ENCODE measurements at places on chromosomes 16 and 17.

GRCh38 chr16:27448532-27449433 lies 46.8 kb downstream of the IL21R start:
- no peak for DNase-seq

DNA sequence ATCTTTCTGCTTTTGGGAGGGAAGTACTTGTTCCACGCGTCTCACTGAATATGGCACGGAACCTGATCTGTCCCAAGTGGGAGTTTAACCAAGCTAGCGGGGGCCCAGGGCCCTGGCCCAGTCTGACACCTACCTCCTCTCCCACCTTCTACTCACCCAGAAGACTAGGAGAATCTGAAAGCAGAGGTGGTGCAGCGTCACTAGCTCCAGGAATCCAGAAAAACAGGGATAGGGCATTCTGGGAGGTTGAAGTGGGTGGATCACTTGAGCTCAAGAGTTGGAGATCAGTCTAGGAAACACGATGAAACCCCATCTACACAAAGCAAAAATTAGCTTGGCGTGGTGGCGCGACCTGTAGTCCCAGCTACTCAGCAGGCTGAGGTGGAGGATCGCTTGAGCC lies 163.5 kb upstream of the ZNF267 start:
- DNase-seq, result no peak

DNA sequence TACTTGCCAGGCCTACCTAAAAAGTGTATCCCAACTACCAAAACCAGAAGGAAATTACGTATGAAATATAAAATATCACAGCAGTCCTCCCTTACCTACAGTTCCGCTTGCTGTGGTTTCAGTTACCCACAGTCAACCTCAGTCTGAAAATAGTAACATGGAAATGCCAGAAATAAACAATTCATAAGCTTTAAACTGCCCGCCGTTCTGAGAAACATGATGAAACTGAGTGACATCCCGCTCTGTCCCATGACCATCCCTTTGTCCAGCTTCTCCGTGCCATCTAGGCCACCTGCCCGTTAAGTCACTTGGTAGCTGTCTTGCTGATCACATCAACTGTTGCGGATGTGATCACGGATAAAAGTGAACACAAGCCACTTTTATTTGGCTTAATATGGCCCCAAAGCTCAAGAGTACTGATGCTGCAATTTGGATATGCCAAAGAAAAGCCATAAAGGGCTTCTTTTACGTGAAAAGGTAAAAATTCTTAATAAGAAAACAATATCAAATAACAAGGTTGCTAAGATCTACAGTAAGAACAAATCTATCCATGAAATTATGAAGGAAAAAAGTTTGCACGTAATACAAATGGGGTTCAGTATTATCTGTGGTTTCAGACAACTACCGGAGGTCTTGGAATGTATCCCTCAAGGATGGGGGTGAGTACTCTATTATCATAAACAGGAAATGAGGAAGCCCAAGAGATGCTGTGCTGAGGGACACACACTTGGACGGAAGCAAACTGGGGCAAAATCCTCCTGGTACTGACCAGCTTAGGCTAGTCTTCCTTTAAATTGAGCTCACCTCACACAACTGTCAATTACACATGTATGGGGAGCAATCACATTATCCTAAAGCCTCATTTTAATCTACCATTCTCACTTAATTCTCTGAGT lies 8.2 kb downstream of the USP22 start:
- no peak for DNase-seq

DNA sequence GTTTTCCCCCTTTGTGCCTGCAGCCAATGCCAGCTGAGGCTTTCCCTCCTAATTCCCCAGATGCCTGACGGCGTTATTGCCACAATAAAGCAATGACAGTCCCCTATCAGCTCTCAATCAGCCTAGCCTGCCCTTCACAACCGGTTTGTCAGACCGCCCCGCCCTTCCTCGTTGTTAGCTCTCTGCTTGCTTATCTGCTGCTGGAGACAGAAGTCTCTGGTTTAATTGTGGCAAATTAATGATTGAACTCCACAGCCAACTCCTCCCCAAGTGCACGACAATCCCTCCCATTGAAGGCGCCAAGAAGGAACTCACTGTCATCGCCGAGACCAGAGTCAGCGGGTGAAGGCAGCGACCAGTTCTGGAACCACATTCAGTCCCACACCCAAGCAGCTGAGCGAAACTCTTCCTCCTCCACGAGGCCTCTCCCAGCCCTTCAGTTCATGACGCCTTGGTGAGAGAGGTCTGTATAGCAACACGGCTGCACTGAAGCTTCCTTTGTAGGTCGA lies 474.4 kb downstream of the SLC39A11 start:
- peak; percentile 10 for DNase-seq

DNA sequence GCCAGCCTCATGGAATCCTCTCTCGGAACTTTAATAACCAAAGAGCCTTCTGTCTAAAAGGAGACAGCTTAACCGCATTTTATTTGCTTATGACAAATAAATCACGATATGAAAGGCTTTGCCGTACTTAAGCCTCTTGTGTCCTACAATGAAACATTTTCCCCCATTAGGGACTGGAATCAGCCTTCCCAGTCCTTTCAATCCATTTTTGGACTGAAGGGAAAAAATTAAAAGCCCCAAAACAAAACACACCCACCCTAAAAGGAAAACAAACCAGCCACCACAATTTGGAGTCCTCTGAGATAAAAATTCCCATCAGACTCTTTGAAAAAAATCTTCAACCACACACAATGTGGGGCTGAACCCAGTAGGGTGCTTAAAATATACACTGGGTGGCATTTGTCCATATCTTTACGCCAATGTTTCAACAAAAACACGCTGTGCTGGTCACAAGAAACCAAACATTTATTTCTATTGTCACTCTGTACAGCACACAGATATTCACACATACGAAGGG lies 3.0 kb downstream of the HOXB4 start:
- no peak for DNase-seq

- DNase-seq, result peak; percentile 74
These were observed 14.7 kb downstream of the RARA start for GRCh38 chr17:40323391-40324381.

DNA sequence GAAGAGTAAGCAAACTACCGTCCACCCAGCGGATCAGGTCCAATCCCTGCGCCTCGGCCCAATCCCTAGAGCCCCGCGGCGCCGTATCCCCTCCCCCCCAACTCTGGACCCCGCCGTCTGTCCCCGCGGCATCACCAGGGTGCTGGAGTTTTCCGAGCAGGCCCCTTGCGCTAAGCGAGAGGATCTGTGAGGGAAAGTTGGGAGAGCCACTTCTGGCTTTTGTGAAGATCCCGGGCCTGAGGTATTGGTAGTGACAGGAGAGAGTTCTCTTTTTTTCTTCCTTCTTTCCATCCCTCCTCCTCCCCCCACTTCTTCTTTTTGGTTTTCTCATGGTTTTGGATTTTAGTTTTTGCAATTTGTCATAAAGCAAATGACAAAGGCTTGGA lies 3.5 kb upstream of the DLX4 start:
- DNase-seq, result no peak

DNA sequence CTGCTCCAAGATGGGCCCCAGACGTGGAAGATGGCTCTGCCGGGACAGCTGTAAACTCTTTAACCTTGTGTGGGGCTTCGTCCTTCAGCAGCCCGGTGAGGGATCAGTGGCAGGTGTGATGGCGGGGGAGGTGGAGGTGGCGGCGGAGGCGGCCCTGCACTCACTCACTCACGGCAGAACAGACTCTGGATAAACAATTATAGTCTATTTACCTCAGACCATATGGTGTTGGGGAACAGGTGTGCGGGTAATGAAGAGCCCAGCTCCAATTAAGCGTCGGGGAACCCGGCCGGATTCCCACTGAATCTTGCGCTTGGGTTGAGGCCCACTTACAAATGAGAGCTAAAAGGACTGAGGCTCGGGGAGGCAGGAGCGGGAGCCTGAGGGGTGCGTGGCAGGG lies 104.3 kb upstream of the SDK2 start:
- DNase-seq, result no peak

- no peak for DNase-seq
These were observed 64.8 kb upstream of the KIFC3 start for GRCh38 chr16:57867000-57867561.

GRCh38 chr17:78357672-78358537 lies 2.0 kb downstream of the SOCS3 start:
- no peak for DNase-seq

DNA sequence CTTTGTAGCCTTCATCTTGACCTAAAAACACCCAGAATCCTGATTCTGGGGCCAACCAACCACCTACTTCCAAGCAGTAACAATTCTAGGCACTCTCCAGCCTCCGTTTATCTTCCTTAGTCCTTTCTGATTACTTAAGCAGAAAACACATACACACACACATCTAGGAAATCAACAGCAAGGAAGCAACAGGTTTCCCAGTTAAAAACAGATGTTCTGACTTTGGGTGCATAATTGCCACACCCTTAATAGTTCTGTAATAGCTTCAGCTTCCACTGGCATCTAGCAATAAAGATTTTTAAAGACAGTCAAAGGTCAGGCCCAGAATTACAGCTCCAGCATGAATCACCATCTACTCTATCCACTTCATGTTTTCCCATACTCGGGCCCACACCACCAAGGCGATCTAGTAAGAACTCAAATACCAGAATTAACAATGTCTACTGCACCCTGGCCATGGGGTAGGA lies 2.6 kb downstream of the ARHGAP17 start:
- DNase-seq, result no peak

GRCh38 chr16:22098405-22099255 lies 6.3 kb downstream of the VWA3A start:
- no peak for DNase-seq

- DNase-seq, result no peak
These were observed 21.1 kb downstream of the NGFR start for GRCh38 chr17:49516180-49516579.

GRCh38 chr17:28982131-28982793 lies 23.6 kb downstream of the SEZ6 start:
- peak; percentile 31 for DNase-seq

DNA sequence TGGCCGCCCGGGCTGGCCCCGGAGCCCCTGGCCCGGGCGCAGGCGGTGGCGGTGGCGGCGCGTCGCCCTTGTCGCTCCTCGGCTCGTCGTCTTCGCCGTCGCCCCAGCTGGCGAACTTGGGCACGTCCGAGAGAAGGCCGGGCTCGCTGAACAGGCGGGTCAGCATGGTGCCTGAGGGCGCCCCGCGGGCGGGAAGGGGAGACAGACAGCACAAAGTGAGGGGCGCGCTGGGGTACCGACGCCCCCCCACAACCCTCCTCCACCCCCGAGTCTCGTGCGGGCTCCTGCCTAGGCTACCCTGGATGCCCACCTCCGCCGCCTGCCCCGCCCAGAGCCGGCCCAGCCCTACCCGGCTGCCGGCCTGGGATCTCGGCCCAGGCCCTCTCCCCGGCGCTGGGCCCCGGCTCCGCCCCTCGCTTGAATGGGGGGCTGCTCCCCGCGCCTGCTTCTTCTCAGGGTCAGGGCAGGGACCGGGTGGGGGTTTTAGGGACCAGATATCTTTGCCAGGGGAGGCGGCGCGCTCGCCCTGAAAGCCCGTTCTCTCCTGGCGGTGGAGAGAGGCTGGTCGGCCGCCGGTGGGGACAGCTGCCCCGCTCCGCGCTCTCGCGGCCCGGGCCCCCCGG lies 1.2 kb downstream of the NEUROD2 start:
- no peak for DNase-seq

DNA sequence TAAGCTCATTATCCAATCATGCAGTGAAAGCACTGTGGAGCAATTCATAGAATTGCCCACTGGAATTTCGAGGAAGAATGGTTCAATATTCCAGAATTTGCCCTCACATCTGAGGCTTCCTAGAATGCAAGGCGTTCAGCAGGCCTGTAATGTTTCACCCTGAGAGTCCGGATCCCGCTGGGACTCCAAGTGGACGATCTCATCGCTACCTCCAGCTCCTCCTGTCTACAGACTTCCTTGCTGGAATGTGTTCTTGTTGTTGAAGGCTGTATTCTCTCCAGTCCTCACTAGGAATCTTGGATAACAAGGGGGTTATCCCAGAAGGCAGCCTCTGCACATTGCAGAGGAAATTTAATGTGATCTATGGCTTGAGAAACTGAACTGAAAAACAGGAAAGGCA lies 7.8 kb downstream of the SLC47A1 start:
- no peak for DNase-seq

DNA sequence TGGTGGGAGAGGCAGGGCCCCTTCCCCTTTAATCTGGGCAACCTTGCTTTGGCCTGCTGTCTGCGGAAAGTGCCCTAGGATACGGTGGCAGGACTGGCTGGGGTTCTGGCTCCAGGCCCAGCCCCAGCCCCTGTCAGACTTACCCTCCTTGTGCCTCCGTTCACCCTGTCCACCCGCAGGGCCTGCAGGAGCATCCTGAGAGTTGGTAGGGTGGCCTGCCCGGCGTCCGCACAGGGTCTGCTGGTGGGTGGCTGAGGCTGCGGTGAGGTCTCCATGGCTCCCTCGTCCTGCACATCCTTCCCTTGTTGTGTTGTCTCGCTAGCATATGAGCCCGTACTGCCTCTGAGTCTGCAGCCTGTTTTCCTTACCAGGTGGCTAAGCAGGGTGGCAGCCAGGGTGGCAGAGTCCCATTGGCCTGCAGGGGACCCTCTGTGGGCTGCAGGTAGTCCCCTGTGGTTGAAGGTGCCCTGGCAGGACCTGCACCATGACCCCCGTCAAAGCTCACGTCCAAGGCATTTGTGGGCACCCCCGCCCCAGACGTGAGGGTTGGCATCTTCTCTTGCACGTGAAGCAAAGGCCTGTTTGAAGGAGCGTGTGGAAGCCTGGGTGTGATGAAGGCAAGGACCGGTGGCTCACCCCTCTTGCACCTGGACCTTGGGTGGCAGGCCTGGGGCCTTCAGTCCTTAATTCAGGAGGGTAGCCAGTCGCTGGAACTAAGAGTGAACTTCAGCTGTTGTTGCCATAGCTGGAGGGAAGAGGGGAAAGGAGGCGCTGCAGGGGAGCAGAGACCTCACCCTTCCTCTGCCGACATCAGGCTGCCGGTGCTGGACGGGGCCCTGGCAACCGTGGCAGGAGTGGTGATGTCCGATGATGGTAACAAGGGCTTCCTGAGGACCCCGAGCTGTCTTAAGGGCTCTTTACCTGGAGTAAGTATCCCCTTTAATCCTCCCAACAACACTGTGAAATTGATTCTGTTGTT lies 293.7 kb downstream of the SEC14L1 start:
- DNase-seq, result no peak

GRCh38 chr16:14070877-14071575 lies at the start of gene MRTFB:
Gene MRTFB (plus strand): TSS chr16:14071319. CDS start chr16:14140607, 69,288 bp downstream.
- DNase-seq, result peak; percentile 74

DNA sequence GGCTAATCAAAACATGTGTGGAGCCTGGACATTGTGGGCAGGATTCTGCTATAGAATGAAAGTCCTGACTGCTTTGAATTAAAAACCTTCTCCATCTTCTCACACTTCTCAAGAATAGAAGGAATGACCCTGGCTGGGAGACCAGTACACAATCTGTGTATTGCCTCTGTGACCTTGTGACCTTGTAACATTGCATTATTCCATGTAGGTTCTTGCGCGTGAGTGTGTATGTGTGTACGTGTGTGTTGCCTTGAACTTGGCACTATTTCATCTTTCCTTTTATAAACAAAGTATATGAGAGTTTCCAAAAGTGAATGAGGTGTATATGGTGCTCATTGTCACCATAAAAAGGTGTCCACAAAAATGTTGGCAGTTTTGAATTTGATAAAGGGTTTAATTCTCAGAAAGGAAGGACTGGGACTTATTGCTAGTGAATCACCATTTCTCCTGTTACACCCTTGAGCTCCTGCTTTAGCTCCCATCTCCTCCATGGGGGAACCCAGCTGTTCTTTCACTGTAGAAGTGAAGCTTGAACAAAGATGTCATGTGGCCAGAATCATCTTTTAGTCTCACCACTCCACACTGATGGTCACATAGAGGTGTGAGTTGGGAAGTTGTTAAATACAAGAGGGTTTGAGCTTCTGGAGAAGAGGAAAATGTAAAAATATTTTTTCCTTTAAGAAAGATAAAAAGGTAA lies 244.9 kb downstream of the FTO start:
- DNase-seq, result no peak
